ENCODE measurements at places on chromosomes 7 and 10. TPM values are rescaled to one million over a fixed set of nuclear protein-coding genes. Genes with fewer than 3 reads are reported as not detected.

GRCh38 chr10:28664369-28664740 is 13.0 kb upstream of the BAMBI start:
- DNase-seq: peak; percentile 33

DNA sequence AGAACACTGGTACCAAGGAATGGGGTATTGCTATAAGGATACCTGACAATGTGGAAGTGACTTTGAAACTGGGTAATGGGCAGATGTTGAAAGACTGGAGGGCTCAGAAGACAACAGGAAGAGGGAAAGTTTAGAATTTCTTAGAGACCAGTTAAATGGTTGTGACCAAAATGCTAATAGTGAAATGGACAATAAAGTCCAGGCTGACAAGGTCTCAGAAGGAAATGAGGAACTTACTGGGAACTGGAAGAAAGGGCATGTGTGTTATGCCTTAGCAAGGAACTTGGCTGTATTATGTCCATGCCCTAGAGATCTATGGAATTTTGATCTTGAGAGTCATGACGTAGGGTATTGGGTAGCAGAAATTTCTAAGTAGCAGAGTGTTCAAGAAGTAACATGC is 38.0 kb downstream of the FAM149B1 start:
- DNase-seq: no peak

DNA sequence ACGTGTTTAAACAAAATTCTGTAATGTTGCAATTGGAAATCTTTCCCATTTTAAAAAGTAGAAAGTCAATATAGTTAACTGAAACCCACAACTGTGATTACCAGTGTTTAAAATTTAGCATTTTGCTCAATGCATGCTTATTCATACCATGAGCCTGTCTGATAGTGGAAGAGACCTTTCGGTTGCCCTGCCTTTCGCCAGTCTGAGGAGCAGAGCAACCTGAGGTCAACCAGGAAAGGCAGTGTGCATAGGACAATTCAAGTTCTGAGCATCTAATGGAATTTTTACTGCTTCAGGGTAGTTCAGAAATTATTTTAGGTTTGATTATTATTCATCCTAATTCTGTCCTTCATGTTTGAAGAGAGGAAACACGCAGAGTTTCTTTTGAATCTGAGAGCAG is 100.8 kb downstream of the CUBN start:
- no peak for DNase-seq

- DNase-seq: no peak
Observed at GRCh38 chr10:103395754-103396066, 565 bp downstream of the ATP5MK start.

The NEBL gene
- not detected for total RNA-seq

DNA sequence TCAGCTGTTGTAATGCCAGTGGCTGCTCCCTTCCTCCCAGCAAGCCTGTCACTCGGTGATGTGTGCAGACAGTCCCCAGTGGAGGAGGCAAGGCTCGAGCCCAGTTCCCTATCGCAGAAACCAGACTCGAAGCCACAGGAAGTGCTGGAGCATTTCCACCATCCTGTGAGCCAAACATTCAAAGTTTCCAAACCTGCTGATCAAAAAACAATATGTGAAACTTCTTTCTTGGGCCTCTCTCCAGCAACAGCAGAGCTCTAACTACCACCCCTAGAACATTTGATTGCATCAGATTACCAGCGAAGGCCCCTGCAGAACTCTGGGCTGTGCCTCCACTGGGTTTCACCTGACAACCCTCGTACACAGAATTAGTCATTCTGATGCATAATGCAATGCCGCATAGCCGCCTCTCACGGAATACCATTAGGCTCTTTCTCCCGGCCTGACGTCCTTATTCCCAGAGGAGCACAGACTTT is 94.0 kb downstream of the ELMO1 start:
- DNase-seq: peak; percentile 91

DNA sequence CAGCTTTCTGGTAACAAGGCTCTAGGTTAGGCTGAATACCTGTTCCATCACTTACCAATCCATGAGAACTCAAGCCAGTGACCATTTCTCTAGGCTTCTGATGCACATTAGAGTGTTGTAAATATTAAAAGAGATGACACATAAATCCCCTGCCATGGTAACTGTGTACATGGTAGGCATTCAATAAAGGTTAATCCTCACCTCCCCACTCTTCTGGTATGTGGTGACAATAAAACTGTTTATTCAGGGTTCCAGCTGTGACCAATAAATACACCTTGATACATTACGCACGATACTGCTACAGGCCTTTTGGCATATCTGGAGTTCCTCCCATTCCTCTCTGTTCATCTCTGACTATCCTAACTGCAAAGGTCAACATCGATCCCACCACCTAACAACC is 171.9 kb downstream of the SRPK2 start:
- DNase-seq: no peak

DNA sequence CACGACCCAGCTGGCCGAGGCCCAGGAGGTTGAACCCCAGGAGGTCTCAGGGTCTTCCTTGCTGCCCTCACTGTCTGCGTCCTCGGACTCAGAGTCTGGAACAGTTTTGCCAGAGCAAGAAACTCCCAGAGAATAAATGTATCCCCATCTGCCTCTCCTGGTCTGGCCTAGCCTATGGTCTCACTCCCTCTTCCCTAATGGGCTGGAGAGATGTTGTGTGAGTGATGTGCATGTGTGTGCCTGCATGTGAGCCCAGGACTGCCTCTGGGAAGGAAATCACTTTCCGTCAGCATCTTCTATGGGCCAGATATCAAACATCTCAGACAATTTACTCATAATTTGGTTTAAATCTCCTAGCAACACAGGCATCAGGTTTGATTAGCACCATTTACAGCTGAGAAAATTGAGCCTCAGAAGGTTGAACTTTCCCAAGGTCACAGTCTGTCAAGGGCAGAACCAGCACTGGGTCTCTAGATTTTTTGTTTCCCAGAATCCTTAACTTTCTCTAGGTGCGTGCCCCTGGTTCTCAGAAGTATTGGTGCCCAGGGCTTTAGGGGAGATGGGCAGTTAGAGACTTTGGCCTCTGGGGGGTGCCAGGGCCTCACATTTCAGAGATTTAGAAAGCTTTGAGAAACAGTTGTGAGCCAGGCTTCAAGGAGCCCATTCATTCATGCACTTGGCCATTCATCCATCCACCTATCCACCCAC is 4.9 kb downstream of the TMEM270 start:
- peak; percentile 72 for DNase-seq

The ZNF862 gene
- 3.0 TPM for total RNA-seq

GRCh38 chr7:3039787-3040186 is 3.9 kb downstream of the CARD11 start:
- DNase-seq: no peak
